ENCODE measurements at places on chromosomes 7 and 10.

DNA sequence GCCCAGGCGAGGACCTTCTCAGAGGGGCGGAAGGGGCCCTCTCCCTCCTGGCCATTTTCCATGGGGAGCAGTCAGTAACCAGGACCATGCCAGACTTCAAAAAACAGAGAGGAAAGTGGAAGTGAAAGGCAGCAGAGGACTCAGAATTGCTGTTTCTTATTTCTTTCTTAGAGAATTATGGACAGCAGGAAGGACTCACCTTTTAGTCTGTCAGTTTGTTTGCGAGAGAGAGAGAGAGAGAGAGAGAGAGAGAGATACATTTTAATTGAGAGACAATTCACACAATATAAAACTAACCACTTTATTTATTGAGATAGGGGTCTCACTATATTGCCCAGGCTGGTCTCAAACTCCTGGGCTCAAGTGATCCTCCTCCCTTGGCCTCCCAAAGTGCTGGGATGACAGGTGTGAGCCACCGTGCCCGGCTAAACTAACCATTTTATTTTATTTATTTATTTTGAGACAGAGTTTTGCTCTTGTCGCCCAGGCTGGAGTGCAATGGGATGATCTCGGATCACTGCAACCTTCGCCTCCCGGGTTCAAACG is 24.5 kb downstream of the SCD start:
- DNase-seq, result no peak

DNA sequence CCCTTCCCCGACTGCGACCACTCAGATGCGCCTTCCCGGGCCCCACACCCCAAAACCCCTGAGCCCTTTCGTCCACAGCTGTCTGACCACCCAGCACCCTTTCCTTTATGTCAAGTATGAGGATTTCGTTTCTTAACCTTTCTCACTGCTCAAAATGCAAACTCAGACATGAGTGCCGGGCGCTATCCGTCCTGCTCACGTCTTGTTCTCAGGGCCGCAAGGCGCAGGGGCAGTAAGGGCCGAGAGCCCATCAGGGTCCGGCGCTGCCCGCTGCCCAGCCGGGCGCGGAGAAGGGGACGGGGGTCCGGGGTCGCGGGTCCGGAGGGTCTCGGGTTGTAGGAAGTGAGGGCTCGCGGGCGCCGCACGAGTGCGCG is 670 bp upstream of the RBM33 start:
- DNase-seq, result peak; percentile 29

DNA sequence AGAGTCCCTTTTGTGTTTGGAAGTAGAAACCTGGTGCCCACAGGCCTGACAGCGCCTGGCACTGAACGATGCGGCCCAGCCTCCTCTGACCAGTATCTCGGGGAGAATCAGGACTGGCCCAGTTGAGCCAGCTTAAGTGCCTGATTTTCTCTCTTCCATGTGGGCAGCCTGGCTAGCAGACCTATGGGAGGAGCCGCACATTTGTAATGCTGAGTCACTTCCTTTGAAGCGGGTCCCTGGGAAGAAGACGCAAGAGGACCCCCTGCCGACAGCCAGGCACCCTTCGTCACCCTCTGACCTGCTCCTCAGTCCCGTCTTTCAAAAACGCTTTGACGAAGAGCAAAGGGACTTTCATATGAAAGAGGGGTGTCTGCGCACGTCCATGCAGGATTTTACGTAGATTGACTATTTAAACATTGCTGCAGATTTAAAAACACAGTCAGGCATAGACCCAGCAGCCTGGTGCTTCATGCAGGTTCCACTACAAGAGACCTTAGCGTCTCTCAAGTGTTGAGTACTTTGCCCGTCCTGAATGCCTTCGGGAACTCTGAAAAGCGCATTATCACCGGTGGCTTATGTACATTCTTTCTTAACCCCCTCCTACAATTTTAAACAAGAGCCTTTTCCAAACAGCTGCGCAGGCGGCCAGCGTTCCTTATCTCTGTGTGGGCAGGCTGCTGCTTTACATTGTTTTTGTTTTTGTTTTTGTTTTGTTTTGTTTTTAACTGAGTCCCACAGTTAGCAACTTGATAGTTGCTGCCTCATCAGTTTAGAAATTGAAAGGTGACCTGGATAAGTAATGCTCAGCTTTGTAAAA is 36.5 kb upstream of the AP5Z1 start:
- DNase-seq, result peak; percentile 95

GRCh38 chr10:60708666-60709065 is 69.6 kb upstream of the CDK1 start:
- DNase-seq, result no peak

- no peak for DNase-seq
Measured at GRCh38 chr10:124107072-124107471, 13.7 kb upstream of the CHST15 start.

DNA sequence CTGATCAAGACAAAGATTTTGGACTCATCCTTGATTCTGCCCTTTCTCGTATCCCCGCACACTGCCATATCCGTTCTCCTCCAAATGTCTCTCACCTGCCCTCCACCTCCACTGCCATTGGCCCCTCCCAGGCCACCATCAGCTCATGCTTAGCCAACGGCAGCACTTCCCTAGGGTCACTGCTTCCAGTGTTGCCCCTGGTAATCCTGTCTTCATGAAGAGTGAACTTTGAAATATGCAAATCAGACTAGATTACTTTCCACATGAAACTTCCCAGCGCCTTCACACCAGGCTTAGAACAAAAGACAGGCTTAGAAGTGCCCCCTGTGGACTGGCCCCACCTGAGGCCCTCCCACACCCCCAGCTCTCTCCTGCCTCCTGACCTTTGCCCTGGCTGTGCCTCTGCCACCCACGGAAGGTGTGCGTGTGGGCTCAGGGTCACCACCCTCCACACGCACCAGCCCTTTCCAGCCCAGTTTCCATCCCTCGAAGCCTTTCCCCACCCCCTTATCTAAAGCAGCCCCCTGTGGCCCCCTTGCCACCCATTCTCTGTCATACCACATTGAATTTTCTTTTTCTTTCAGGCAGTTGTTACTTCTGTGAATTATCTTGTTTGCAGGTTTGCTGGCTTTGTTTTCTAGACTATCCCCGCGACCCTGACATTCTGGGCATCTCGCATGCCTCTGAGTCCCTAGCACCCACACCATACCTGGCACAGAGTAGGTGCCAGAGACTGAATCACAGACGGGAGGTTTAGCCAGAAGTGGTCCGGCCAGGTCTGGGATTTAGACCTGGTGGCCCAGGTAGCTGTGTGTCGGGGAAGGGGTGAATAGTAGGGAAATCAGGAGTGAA is 26.8 kb upstream of the C10orf53 start:
- DNase-seq, result no peak

- peak; percentile 61 for DNase-seq
Measured at GRCh38 chr7:55570939-55571338, 1.4 kb downstream of the VOPP1 start.

DNA sequence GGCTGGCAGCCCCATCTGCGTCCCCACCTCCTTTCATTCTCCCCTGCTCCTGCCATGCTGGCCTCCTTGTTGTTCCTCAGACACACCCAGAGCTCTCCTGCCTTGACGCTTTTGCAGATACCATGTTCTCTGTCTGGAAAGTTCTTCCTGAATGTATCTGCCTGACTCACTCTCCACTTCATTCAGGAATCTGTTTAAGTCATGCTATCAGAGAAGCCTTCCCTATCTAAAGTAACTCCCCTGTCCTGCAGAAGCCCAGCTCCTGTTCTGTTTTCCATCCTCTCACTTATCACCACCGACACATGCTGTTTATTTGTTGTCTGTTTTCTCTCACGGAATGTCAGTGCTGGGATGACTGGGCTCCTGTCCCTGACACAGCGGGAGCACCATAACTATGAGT is 82.0 kb downstream of the AFAP1L2 start:
- no peak for DNase-seq

GRCh38 chr7:154832557-154833138 is 170.3 kb downstream of the PAXIP1 start:
- no peak for DNase-seq

DNA sequence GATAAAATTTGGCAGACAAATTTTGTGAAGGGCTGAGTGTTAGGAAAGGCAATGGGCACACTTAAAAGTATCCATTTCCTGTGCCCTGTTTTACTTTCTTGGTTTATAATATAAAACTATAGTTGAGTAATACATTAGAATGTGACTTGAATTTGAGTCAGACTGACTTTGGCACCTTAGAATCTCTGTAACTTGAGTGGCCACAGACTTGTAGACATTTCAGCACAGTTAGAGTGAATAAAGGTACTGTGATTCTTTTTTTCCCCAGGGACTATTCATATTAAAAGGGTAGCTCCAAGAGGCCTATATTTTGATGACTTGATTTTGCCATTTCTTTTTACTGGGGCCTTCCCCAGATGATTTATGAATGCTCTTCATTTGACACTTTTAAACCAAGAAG is 22.4 kb downstream of the GBF1 start:
- peak; percentile 69 for DNase-seq

- DNase-seq, result no peak
Measured at GRCh38 chr10:27714349-27714748, 31.3 kb downstream of the MKX start.

DNA sequence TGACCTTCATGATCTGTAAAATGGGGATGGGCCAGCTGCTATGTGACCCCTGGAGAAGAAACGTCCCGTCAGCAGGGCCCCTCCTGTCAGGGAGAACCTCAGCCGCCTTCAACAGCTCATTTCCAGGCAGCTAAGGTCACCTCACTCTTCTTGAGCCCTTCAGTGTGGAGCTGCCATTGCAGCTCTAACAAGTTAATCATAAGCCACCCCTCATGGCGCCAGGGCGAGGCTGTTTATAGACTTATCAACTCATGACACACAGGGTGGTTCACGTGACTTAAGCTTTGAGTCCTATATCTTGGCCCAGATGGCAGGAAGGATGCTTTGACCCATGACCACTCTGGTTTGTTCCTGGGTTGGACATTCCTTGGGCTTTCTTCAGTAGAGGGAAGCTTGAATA is 315.1 kb downstream of the TNS3 start:
- DNase-seq, result peak; percentile 22

GRCh38 chr10:73810735-73811465 is 498 bp downstream of the NDST2 start:
- DNase-seq, result no peak

- DNase-seq, result no peak
Measured at GRCh38 chr10:93261089-93261488, 187.4 kb downstream of the CYP26A1 start.

DNA sequence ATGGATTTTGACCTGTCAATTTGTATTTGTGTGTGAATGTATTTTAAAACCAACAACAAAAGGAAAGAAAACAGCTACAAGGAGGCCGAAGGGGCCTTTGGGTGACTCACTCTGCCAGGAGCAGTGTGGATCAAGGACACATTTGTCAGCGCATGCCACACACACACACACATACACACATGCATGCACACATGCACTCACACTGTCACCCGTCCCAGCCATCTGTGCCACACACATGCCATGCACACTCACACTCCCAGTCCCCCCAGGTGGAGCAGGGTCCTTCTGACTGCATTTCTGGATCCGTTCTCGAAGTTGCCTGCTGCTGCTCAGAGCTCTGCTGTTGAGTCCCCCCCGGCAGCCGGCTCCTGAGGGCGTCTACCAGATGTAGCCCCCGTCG is 26.0 kb downstream of the SPOCK2 start:
- peak; percentile 7 for DNase-seq

DNA sequence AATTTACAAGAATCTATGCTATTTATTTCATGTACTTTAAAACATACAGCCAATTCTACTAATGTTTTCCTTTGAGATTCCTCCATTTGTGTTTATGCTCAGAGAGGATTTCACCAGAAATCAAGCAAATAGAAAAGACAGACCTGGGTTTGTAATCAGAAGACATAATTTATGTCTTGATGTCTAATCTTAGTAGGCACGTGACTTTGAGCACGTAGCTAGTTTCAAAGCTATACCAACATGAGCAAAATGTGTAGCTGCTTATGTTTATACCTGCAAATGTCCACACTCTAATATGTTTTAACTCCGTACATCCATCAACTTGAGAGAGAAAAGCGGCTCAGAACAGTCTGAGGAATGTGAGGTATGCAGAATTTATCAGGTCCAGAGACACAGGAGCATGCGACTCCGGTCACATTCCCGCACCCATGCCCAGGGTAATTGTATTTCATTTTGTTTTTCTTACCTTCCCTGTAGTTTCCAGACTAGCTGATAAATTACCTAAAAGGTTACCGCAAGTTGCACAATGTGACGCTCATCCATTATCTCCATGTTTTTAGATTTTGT is 40.0 kb downstream of the SVOPL start:
- DNase-seq, result no peak

GRCh38 chr7:29611941-29612544 is 48.4 kb downstream of the PRR15 start:
- no peak for DNase-seq

- no peak for DNase-seq
Measured at GRCh38 chr7:20188567-20188966, 28.6 kb downstream of the MACC1 start.

DNA sequence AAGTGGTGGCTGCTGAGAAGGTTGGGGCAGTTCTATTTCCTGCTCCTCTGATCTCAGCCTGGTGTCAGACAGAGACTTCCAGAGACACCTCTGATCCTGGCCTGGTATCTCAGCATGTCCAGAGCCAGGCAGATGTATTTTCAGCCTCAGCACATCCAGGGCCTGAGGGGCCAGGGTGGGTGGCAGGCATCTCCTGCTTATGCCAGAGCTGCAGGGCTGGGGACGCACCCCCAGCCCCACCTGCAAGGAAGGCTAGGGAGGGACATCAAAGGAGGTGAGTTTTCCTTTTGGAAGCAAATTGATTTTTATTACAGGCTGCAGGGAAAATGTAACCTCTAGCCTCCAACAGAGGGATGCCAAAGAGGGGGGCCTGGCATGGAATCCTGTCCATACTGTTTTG is 36.7 kb downstream of the CFAP46 start:
- DNase-seq, result no peak

DNA sequence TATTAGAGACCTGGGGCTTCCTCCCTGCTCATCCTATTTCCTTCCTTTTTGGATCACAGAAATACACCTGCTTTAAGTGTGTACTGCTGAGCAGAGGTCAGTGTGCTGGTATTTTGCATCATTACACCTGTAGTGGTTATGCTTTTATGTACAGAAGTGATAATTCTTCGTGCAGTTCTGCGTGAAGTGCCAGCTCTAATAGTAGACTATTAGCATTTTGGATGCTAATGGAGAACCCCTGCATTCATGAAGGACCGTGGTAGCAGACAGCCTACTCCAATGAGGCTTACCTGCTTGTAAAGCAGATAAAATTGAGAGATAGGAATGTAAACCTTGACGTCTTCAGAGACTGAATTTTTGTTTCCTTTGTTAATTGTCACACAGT is 114.3 kb downstream of the CDK14 start:
- DNase-seq, result no peak

DNA sequence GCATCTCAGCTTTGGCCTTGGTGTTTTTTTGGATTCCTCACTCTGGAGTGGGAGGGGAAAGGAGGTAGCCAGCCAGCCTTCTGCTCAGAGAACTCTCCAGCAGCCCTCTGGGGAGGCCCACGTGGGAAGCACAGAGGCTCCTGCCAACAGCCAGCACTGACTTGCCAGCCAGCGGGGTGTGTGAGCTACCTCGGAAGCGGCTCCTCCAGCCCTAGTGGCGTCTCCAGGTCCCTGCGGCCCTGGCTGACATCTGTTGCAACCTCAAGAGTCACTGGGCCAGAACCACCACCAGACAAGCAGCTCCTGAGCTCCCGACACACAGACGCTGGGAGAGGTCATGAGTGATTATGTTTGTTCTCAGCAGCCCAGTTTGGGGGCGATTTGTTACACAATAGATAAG is 180.2 kb upstream of the FZD8 start:
- peak; percentile 76 for DNase-seq

GRCh38 chr10:91592266-91592975 is 40.5 kb downstream of the PPP1R3C start:
- no peak for DNase-seq

- no peak for DNase-seq
Measured at GRCh38 chr10:93771354-93771753, 13.6 kb downstream of the LGI1 start.
